CD4-positive, alpha-beta T cell treated with Interleukin-6 at 100 ng/mL for 8 hours (primary cell): ENCODE measurements at places on chromosomes 7 and 10.
A peak's percentile ranks its signal among the peaks of the same experiment; 100 is the strongest.

- no peak for DNase-seq
Measured at GRCh38 chr10:71289421-71290130, 29.5 kb upstream of the SLC29A3 start.

GRCh38 chr10:86413046-86413728 lies 46.6 kb upstream of the GRID1 start:
- peak; percentile 55 for DNase-seq

DNA sequence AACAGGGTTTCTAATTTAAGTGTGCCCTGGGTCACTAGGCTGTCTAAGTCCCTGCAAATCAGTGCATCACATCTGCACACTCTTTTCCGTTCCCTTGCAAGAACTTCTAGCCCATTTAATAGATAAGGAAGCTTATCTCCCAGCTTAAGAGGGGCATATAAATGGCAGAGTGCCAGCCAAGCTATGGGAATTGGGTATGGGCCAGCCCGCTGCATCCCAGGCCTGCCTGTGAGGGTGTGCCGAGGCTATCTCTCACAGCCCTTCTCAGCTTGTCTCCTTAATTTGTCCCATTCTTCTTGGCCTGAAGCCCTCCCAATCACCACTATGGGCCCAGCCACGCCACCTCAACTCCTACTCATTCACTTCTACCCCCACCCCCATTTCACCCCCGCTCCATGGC lies 14.7 kb downstream of the AQP1 start:
- no peak for DNase-seq

GRCh38 chr10:90885176-90885575 lies 13.4 kb downstream of the RPP30 start:
- DNase-seq = no peak

DNA sequence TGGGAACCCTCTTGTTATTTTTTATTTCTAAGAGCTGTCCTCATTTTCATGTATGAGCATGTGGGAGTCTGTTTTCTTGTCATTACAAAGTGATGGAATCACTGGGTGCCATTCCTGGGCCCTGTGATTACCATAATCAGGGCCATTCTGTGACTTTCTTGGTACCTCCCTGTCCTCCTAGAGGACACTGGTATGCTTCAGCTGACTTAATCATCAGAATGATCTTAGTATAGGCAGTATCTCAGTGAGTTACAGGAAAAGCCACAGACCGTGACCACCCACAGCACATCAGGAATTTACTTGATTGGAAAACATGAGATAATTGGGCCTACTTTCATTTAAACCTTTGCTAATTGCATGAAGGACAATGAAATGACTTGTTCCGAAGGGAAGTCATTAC lies 7.2 kb downstream of the NOM1 start:
- DNase-seq = no peak

- DNase-seq = no peak
Measured at GRCh38 chr10:65570143-65571010, 1355.5 kb upstream of the LRRTM3 start.

DNA sequence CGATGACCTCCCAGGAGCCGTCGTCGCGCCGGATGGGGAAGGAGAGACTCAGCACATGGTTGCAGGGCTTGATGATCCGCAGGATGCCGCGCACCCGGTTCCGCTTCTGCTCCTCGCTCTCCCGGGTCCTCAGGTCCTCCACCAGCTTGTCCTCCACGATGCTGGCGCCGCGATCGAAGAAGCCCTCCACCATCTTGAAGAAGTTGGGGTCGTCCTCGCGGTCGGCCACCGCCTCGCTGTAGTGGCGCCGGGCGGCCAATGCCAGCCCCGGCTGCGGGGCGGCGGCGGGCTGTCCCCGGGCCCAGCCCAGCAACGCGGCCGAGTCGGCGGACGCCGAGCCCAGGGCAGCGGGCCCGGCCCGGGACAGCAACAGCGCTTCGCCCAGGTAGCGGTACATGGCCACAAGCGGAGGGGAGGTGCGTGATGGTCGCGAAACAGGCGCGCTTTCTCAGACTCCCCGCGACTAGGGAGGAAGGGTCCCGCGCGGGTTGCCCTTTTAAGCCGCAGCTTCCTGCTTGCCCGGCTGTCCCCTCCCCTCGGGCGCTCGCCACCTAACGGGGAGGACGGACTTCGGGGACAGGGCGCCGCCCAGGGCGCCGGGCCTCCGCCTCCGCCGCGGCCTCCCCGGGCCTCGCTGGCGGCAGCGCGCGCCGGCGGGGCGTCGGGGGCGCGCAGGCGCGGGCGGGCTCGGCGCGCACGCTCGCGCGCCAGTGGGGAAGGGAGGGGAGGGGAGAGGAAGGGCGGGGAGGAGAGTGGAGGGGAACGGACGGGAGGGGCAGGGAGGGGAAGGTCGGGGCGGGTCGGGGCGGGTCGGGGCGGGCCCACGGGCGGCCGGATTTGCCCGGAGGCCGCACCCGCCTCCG lies at the start of the genes GLUD1 and SHLD2:
Gene GLUD1 (minus strand): TSS at position 471 of the 863 bp plus-strand sequence. CDS start 74 bp downstream, at position 397.
Gene SHLD2 (plus strand): TSS at position 834 of the 863 bp plus-strand sequence. CDS start 56,149 bp downstream, outside the sequence.
- DNase-seq = peak; percentile 88

- no peak for DNase-seq
Measured at GRCh38 chr10:31698181-31698830, 230.3 kb downstream of the ARHGAP12 start.

GRCh38 chr10:127649642-127650041 lies 87.3 kb upstream of the FOXI2 start:
- no peak for DNase-seq

GRCh38 chr10:61792097-61792716 lies 109.3 kb upstream of the ARID5B start:
- DNase-seq = no peak

DNA sequence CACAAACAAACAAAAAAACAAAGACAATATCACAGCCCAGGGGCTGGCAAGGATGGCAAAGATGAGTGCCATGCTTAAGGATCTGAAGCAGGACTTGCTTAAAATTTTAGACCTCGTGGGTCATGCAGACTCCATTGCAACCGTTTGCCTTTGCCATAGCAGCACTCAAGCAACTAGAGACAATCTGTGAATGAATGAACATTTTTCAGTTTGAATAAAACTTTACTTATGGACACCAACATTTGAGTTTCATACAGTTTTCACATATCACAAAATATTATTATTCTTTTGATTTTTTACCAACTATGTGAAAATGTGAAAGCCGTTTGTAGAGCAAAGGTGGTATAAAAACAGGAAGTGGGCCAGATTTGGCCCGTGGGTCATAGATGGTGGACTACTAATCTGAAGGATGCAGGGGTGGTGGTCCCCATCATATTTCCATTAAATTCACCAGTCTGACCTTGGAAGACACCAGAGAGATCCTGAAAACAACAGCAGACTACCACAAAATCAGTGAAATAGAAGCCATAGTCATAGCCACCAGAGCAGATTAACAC lies 8.3 kb upstream of the RBM17 start:
- DNase-seq = no peak

DNA sequence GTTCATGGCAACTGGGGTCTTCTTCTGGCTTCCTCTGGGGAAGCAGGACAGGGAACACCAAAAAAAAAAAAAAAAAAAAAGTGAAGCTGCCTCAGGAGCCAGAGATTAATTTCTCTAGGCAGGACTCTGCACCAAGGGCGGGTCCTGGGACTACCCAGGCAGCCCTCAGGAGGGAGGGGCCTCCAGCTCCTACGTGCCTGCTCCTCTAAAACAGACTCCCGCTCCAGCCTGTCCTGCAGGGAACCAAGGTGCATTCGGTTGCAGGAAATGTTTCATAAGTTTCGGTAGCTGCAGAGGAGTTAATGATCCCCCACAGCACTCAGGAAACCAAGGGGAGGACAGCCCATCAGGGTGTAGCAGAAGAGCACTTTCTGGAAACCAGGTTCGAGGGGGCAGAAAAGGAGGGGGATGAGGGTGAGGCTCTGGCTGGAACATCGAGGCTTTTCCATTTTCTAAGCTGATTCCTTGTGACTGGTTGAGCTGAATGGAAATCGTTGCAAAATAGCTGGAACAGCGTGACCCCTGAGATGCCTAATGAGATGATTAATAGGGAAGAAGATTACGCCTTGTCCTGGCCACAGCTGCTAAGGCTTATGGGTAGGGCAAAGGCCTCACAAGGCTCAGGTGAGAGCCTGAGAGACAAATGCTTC lies 84.2 kb downstream of the STRA8 start:
- no peak for DNase-seq

DNA sequence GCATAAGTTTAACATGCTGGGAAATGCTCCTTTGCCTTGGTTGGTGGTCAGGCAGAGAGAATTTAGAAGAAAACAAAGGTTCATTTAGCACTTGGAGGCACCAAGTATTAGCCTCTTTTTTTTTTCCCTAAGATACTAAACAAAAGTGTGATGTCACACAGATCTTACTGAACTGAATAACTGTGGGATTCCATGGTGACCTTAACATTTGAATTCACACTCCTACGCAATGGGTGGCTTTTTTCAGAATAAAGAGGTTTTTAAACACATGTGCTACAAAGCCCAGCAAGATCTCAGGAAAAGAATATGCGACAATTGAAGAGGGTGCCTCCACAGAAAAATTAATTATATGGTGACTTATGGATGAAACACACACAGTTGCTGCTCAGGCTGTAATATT lies 133.4 kb upstream of the ABCB5 start:
- no peak for DNase-seq

- DNase-seq = no peak
Measured at GRCh38 chr7:52151559-52151958, 835.0 kb upstream of the COBL start.

GRCh38 chr10:87642486-87642885 lies 17.2 kb upstream of the PAPSS2 start:
- DNase-seq = no peak
